ENCODE measurements at places on chromosomes 7 and 10.

GRCh38 chr7:112487457-112488263 is 6.9 kb downstream of the LSMEM1 start:
- no peak for DNase-seq

- DNase-seq, result no peak
Observed at GRCh38 chr10:30368065-30368718, 19.1 kb upstream of the MTPAP start.

GRCh38 chr10:60985951-60986350 is 42.0 kb upstream of the RHOBTB1 start:
- no peak for DNase-seq

GRCh38 chr10:29135337-29135736 is 153.5 kb upstream of the LYZL1 start:
- no peak for DNase-seq

DNA sequence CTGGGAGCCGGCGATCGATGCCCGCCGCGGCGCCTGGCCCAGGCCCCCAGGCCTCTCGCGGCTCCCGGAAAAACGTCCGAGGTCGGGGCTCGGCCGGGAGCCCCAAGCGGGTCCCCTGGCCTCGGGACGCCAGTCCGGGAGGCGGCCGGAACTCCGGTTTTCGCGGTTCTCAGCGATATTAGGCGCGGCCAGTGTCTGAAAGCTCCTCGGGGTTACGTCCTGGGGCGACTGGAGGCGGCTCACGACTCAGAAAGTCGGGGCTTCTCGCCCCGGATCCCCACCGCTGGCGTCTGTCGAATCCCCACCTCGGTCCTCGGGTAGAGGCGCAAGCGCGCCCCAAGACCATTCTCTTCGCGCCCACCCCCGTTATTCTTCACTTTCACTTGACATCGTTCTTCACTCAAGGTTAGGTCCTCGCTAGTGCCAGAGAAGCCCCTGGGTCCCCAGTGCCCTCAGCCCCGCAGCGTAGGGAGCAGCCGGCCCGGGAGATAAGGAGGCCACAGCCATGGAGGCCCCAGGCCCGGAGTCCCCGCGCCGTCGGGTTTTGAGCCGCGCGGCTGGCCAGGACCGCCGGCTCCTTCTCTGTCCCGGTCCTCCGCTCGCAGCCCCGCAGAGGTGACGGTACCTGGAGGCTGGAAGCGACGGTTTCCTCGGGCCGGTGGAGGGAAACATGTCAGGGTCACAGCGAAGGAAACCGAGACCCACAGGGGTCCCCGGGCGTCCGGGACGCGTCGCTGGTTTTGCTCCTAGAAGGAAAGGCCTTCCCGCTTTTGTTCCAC is 35.2 kb upstream of the EBLN1 start:
- DNase-seq, result peak; percentile 65

- DNase-seq, result no peak
Observed at GRCh38 chr10:110181911-110182310, 25.5 kb upstream of the MXI1 start.

DNA sequence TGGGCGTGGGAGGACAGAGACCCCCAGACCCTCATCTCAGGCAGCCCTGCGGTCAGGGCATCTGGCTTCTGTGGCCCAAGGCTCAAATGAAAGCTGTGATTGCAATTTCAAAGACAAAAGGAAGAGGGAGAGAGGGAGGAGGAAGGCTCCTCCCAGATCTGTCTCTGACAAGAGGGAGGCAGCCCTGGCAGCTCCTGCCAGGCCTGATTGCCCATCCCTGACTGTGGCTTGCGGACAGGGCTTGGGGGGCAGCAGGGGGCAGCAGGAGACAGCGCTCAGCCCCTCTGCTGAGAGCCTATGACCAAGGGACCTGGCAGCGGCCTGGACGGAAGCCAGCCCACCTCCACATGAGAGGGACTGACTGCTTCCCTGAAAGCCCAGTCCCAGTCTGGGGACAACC is 91.8 kb downstream of the PTPRN2 start:
- no peak for DNase-seq

DNA sequence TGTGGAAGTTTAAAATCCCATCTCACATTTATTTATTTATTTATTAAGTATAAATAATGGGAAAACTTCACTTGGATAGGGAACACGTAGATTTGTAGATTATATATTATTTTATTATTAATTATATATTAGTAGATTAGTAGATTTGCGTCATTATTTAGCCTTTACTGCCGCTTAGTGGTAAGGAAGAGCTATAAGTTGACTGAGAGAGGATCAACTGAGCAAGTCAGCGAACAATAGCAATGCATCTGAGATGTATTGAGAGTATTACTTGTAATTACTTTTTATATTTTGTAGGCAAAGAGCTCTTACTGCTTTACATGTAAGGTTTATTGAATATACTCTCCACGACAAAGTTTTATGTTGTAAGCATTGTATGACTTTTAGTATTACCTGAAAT is 244.5 kb upstream of the ANKRD30A start:
- no peak for DNase-seq

- DNase-seq, result peak; percentile 66
Observed at GRCh38 chr10:131874991-131875451, 25.8 kb upstream of the PPP2R2D start.

- no peak for DNase-seq
Observed at GRCh38 chr10:69685426-69685801, 55.4 kb downstream of the FAM241B start.

DNA sequence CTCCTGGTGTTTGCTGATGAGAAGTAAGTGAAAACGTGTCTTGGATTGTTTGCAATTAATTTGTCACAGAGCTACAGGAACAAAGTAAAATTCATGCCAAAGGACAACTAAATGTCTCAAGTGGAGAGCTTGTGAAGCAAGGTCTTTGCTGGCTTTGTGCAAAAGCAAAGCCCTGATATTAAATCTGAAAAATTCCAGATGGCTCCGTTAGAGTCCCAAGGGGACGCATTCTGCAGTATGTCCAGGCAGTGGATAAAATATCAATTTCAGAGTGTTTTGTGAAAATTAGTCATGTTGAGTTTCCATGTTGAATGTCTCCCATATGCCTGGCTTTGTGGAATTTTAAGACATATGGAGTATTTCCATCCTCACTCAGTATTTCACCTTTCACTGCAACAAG is 102.5 kb upstream of the PTN start:
- no peak for DNase-seq

- no peak for DNase-seq
Observed at GRCh38 chr7:77254429-77254828, 54.8 kb upstream of the FGL2 start.

- no peak for DNase-seq
Observed at GRCh38 chr7:26375726-26376174, 84.1 kb downstream of the SNX10 start.

- DNase-seq, result no peak
Observed at GRCh38 chr7:96996111-96996957, 9.0 kb upstream of the DLX6 start.

GRCh38 chr10:92697663-92698511 is 8.1 kb downstream of the HHEX start:
- DNase-seq, result no peak

DNA sequence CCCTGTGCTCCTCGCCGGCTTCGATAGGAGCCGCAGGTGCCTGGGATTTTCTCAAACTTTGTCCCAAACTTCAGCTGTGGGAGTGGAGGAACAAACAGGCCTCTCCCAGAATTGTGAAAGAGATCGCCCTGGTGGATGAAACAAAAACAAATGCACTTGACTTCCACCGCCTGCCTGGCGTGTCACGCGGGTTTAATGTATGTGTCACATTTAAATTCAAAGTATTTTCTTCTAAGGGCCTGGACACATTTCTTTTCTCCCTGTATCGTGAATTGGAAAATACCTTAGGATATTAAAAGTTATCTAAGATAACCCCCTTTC is 694 bp upstream of the WASL start:
- DNase-seq, result no peak

GRCh38 chr7:94276795-94277194 is 117.9 kb upstream of the COL1A2 start:
- no peak for DNase-seq

DNA sequence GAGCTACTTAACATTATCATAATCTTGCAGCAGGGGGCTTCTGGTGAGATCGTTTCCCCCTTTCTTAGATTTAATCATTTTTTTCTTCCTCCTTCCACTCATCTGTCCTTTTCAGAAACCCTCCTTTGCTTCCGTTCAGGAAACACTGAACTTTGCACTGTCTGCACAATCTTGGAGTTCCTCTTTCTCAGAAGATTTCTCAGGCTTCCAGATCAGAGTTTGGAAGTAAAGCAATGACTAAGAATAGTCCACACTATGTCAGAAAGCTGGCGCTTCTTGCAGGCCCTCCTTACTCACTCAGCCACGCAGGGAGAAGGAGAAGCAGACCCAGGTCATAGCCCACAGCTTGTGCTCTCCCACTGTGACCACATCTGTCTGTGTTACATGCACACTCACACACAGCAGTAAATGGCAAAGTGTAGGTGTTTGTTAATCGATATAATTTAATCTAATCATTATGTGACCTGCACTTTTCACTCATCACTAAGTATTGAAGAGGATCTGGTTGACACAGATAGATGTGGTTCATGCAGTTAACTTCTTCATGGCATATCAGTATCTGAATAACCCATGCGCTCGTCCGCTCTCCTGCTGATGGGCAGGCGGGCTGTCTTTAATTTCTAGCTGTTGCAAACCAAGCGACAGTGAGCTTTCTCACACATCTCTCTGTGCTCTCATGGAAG is 30.2 kb downstream of the ALOX5 start:
- peak; percentile 30 for DNase-seq

GRCh38 chr7:95132500-95132899 is 191.8 kb downstream of the PON1 start:
- no peak for DNase-seq

- DNase-seq, result no peak
Observed at GRCh38 chr7:53611043-53611442, 575.6 kb downstream of the POM121L12 start.

- DNase-seq, result no peak
Observed at GRCh38 chr10:9613338-9614075, 1404.2 kb upstream of the CELF2 start.

DNA sequence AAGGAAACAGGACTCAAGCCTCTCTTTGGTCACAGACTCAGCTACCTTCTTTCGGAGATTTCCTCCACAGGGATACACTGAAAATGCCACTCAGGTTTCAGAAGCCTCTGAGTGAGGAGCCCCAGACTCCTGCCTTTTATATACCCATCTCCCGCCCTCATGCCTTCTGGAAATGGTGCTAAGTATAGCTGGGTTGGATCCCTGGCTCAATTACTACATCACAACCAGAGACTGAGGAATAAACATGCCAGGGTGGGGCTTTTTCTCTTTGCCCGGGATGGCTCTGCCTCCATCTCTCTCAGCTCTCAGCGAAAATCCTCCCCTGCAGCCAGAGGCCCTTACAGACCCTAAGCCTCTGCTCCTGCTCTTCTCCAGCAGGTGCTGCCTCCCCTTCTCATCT is 299.5 kb downstream of the KCNMA1 start:
- DNase-seq, result no peak

- DNase-seq, result no peak
Observed at GRCh38 chr7:93307131-93307660, 75.0 kb downstream of the VPS50 start.

GRCh38 chr10:71769279-71769823 is 4.0 kb downstream of the VSIR start:
- no peak for DNase-seq

DNA sequence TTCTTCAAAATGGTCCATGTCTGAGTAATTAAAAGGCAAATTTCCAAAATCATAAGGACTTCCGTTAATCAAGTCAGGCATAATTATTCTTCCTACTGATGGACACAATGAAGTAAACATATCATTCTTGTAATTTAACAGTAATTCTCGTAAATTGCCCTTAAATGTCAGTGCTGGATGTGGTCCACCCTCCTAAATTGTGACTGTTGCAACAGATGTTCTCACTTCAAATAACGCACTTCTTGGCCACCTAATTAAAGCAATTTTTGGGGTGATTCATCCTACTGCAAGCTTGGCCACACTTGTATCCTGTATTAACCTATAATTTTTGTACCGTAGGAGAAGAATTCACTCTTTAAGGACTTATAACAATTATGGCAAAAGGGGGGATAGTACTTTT is 1.9 kb downstream of the COL1A2 start:
- no peak for DNase-seq

GRCh38 chr10:117164592-117165537 is 26.8 kb upstream of the VAX1 start:
- DNase-seq, result no peak

DNA sequence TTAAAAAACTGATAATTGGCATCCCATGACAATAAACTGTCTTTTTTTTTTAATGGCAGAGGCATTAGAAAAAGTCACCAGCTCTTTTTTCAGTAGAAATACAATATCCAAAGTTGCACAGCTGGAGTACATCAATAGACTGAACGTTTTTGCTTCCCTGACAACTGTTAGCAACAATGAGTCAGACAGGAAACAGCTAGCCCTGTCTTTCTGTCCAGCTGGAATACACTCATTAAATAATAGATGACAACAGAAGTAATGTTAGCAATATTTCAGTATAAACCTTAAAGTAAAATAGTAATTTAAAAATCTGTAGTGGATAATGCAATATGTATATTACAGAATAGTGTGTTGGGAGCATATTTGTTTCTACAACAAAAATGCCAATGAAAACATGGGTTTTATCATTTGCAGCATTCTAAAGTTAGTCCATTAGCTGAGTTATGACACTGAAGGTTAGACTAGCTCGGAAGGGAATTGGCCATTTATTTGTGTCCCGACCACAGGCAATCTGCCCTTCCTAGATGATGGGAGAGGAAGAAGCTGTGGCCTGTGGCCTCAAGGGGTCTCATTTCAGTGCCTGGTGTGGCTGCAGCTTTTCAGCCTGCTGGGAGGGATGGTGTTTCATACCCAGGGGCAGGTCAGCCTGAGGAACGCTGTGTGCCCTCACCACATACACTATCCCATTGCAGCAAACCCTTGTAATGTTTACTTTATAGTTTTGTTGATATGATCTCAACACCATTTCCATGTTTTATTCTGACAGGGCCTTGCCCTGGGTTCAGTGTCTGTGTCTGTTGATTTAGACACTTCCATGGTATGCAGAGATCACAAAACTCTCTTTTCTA is 173.3 kb downstream of the SLC16A9 start:
- no peak for DNase-seq

GRCh38 chr10:130246113-130246512 is 109.9 kb downstream of the GLRX3 start:
- DNase-seq, result no peak

GRCh38 chr10:14838582-14839304 is 637 bp downstream of the HSPA14 start:
- DNase-seq, result no peak

GRCh38 chr7:64619705-64620104 is 46.2 kb upstream of the ZNF107 start:
- no peak for DNase-seq

DNA sequence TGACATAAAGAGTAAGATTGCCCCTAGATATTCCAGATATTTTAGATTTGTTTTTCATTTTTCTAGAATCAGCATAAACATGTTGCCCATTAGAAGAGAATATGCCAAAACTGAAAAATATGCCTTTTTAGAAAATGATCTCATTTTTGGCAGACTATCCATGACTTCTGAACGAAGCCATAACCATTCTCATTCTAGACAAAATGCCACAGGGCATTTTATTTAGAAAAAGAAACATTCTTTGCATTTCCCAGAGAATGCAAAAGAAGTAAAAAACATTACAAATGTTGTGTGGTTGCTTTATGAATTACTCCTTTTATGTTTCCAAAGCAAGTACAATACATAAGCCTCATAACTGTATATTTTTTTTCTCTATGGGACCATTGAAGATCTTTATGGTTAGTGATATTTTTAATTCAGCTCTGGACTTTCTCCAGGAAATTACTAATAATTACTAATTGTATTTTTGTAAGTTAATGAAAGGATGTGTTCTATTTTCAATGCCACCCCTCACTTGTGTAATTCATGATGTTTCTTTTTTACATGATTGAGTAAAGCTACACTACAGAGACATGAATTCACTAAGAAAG is 109.6 kb upstream of the SEM1 start:
- no peak for DNase-seq

Data from hippocampal formation (tissue), 2 donors.